ENCODE measurements at places on chromosomes 2 and 18.

DNA sequence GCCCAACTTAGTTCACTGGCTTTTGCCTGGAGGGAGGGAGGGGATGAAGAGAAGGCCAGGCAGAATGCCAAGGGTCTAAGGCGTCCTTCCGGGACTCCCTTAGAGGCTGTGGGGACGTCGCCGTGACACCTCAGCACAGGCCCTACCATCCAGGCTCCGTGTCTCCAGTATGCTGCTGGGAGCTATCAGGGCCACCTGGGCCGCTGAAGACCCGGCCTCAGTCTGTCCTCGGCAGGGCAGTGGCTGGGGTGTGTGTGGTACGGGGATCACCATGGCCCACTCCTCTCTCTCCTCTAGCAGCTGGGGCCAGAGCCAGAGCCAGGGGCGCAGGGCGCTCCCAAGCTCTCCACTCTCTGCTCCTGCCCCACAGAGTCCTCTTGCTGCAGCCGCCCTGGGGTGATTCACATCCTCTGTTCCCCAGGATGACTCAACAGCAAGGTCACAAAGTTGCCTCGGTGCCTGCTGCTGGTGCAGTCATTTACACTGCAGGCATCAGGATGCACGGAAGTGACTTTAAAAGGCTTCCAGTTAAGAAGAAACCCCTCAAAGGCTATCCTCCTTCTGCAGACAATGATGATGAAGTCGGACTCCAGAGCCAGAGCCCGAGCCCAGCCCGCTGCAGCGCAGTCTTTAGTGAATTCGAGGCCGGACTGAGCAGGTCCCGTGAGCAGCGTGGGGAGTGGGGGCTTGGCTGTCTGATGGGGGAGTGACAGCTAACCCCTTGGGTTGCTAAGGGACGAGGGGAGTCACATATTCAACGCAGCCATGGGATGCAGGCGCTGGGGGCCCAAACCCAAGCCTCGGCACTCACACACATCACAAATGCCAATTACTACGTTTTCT is 31.9 kb downstream of the SNORC start:
- peak; percentile 87 for DNase-seq

- peak; percentile 95 for DNase-seq
These were observed 337.2 kb downstream of the NBAS start for GRCh38 chr2:15223887-15224286.

DNA sequence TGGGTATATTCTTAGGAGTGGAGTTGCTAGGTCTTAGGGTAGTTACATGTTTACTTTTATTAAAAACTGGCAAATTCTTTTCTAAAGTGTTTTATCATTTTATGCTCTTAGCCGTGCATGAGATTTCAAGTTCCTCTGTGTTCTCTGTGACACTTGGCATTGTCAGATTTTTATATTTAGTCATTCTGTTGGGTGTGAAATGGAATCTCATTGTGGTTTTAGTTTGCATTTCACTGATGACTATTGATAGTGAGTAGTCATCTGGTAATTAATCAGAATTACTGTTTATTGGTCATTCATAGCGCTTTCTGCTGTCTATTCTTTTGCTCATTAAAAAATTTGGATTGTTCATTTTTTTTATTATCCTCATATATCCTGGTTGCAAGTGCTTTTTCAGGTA is 34.1 kb downstream of the RAB3GAP1 start:
- DNase-seq = no peak

DNA sequence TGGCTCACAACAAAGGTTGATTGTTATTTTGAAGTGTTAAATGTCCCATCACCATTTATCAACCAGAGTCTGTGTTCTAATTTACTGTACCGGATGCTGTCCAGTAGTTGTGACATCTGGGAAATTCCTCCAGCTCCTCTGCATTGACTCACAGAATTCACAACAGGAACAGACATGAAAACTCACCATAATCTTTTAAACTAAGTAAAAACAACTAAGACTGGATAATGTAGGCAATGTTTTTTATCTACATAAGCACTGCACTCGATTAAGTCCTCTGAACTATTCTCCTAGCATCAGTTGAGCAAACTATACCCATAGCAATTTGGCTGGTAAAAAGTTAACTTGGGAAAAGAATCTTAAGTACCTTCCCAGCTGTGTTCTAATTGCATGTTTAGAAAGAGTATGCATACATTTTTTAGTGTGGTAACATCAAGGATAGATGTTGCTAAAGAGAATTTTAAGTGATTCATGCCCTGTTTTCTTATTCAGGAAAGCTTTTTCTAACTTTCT is 42.9 kb upstream of the MYO1B start:
- peak; percentile 63 for DNase-seq

- DNase-seq = no peak
These were observed 215.3 kb upstream of the COPS8 start for GRCh38 chr2:236870370-236870769.

Measured in HFFc6 (cell line).